ENCODE measurements at places on chromosomes 3 and 15.
A peak's percentile ranks its signal among the peaks of the same experiment; 100 is the strongest.

- no peak for DNase-seq
These were observed 89.1 kb downstream of the LRRC28 start for GRCh38 chr15:99340347-99340746.

GRCh38 chr3:185521349-185522138 lies 22.7 kb upstream of the TMEM41A start:
- no peak for DNase-seq

DNA sequence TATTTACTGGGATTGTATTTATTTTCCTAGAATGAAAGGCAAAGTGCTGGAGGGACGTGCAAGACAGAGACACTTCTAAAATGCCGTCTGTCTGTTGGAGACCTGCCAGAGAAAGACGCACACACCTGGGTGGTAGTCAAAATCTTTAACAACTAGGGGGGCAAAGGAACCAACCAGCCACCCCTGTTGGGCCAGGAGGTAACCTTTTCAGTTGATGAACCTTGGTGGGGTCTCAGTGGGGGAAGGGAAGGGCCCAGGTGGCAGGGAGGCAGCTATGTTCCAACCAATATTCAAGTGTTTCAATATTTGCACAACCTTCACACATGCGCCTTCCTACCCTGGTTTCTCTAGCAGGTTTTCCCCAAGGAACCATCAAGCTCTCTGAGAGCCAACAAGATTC lies 99.0 kb downstream of the MEGF11 start:
- no peak for DNase-seq

- no peak for DNase-seq
These were observed 10.8 kb upstream of the MEF2A start for GRCh38 chr15:99554880-99555488.

DNA sequence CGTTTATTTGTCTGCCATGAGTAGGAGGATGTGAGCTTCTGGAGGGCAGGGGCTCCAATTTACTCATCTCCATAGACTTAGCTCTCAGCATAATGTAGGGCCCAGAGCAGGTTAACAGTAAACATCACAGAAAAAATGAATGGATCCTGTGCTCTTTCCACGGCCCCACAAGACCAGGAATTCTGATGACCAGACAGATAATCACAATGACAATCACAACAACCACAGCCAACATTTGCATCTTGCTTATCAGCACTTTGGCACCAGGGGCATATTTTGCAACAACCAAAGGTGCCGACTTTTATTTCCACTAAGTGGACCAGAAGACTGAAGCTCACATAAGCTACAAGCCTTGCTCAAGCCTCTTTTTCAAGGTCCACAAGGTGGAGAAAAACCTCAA lies 68.9 kb upstream of the ANKRD34C start:
- DNase-seq = no peak

GRCh38 chr3:98692787-98693473 lies 70.2 kb upstream of the ST3GAL6 start:
- no peak for DNase-seq

DNA sequence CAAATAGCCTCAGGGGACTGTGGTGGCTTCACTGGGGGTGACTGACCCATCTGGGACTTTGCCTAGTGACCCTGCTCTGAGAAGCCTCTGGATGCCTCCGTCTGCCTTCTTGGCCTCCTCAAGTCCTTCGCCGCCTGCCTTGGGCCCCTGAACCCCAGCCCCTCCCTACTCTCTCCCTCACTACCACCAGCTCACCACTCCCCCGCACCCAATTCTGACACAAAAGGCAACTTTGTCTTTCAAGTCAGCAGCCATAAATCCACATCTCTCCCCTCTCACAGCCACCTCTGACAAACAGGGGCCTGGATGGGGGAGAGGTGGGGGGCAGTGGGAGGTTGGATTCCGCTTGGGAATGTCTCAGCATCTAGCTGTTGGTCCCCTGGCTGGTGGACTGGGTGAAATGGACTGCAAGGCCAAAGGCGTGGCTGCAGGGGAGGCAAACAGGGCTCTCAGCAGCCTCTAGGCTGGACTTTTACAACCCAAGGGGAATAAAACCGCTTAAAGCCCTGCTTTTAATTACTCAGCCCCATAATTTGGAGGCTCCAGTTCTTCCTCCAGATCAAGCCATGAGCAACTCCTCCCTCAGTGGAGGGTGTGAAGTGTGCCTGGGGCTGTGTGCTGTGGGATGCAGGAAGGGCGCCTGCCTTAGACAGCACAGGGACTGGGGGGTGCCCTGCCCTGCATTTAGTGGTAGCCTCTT lies 33.4 kb downstream of the IGDCC3 start:
- no peak for DNase-seq

GRCh38 chr3:60307562-60308199 lies 943.6 kb downstream of the FHIT start:
- DNase-seq = no peak

- no peak for DNase-seq
These were observed 6.1 kb upstream of the PCSK6 start for GRCh38 chr15:101495334-101496197.

DNA sequence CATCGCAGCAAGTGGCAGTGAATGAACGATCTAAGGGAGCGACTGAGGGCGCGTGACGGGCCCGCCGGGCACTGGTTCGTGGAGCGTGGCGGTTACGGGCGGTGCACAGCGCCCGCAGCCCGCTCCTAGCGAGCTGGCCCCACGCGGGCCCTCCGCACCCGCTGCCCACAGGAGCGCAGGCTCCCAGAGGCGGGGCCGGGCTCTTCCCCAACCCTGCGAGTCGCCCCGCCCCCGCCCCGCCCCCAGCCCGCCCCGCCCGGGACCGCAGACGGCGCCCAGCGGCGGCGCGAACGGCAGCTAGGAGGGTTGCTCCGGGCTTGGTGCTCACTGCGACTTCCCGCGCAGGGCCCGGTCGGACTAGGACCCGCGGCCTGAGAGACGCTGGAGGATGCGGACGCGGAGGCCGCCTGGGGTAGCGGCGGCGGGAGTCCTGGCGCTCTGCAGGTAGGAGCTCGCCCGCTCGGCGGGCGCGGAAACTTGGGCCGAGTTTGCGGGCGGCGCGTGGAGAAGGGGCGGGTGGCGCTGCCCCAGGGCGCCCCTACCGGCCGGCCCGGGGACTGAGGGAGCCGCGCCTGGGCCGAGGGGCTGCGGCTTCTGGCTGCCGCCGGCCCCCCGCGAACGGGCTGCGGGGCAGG lies at the start of gene C15orf39:
TSS of gene C15orf39 (plus strand) at position 267 of the 635 bp plus-strand sequence. CDS start 4,167 bp downstream, outside the sequence.
- DNase-seq = peak; percentile 91

DNA sequence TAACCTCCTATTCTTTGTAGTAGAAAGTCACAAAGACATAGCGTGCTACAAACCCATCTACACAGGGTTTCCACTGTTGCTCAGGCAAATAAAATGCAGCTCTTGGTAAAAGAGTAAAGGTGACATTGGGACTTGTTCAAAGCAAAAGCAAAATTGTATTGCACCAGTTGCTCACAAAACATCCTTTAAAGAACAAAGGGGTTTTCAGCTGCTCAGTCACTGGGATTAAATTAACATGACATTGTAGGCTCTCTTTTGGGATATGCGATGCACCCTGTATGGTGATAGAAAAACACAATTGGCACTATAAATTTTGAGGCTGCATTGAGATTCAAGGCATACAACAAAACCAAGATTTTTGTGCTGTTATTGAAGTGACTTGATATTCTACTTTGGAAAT lies 447.3 kb upstream of the CNTN3 start:
- no peak for DNase-seq

GRCh38 chr3:150743508-150743907 lies 19.5 kb downstream of the SIAH2 start:
- no peak for DNase-seq

- DNase-seq = no peak
These were observed 160.5 kb upstream of the UMPS start for GRCh38 chr3:124569761-124570160.

DNA sequence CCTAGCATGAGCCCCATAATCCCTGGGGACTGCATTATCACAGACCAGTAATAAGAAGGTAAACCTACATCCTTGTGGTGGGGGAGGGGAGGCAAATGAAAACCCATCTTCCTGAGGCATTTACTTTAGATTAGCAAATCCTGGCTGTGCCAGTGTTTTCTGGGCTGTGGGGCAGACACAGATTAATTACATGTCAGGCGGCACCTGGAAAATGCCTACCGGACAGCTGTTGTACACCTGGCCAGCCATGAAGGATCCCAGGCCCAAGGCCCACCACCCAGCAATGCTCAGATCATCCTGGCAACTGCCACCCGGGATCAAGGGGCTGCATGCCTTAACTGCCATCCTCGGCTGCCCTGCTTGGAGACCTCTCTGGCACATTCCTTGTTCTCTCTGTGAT lies 59.1 kb upstream of the RASA2 start:
- no peak for DNase-seq

DNA sequence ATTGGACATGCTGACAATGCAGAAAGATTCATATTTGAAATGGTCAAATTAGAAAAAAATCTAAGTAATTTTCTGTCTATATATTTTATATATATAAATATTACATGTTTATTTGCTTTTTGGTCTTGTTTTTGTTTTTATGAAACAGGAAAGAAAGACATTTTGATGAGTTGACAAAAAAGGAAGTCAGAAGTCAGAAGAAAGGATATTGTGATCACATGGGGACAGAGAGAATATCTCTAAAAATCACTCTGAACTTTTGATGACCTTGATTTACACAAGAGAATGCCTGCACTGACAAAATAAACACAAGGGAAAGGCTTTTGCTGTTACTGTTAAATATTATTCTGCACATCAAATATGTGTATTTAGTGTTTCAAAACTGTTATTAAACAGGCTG lies 811.2 kb downstream of the SI start:
- no peak for DNase-seq

GRCh38 chr3:53219895-53220483 lies 35.8 kb downstream of the TKT start:
- peak; percentile 92 for DNase-seq

GRCh38 chr3:56003129-56003528 lies 465.1 kb downstream of the ERC2 start:
- DNase-seq = peak; percentile 42

All from eye (tissue), 1 donor.